ENCODE measurements at places on chromosomes 11 and 22. TPM values are rescaled to one million over a fixed set of nuclear protein-coding genes. Genes with fewer than 3 reads are reported as not detected.

MMP10 gene
- total RNA-seq: not detected

MTFP1 gene
- total RNA-seq: 9.5 TPM

LRRC32 gene
- total RNA-seq: 8.3 TPM

FERMT3 gene
- 5.1 TPM for total RNA-seq

FAM181B gene
- total RNA-seq: 25.8 TPM

TRIM68 gene
- total RNA-seq: 11.3 TPM

OR8A1 gene
- total RNA-seq: not detected

ZNF280A gene
- total RNA-seq: 0.50 TPM

GLB1L3 gene
- 0.28 TPM for total RNA-seq

DHCR7 gene
- 42.3 TPM for total RNA-seq

BACE1-AS gene
- 9.3 TPM for total RNA-seq

NLRP6 gene
- not detected for total RNA-seq

OR2AG1 gene
- not detected for total RNA-seq

TMEM121B gene
- total RNA-seq: 4.6 TPM

INPP5J gene
- 3.5 TPM for total RNA-seq

SEC14L6 gene
- total RNA-seq: 3.1 TPM

DLAT gene
- 58.3 TPM for total RNA-seq

Measured in spinal cord (tissue), 10 donors.